Calu3 (cell line): ENCODE measurements at places on chromosomes 5 and 9. TPM values are rescaled to one million over a fixed set of nuclear protein-coding genes. Genes with fewer than 3 reads are reported as not detected.

GRCh38 chr5:143698574-143698973 lies 113.4 kb upstream of the HMHB1 start:
- no peaks in the 10 kb centered on the region for H3K36me3 ChIP-seq
- H3K4me1 ChIP-seq, result no peaks in the 10 kb centered on the region
- DNase-seq, result no peak
- H3K27me3 ChIP-seq, result no peaks in the 10 kb centered on the region

DNA sequence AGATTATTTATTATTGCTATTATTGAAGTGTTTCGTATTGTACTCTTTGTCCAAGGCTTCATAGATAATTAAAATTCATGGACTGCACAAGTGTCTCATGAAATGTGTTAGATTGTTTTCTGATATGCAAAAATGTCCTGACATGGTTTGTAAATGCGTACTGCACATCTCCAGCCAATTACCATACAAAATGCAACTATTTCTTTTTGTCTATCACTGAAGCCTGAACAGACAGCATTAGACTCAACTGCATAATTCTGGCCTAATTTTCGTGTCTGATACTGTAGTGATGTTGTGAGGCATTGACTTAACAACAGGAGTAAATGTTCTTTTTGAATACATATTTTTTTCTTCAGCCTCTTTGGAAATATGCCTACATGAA lies 498.2 kb upstream of the CD180 start:
- no peaks in the 10 kb centered on the region for H3K27me3 ChIP-seq
- H3K4me3 ChIP-seq, result no peak overlapping the region
- H3K4me1 ChIP-seq, result no peaks in the 10 kb centered on the region
- no peak overlapping the region for H3K27ac ChIP-seq

GRCh38 chr5:121660142-121660541 lies 191.5 kb upstream of the FTMT start:
- DNase-seq, result no peak
- H3K27me3 ChIP-seq, result no peaks in the 10 kb centered on the region
- no peak overlapping the region for H3K4me3 ChIP-seq
- H3K27ac ChIP-seq, result no peak overlapping the region

GRCh38 chr5:128315671-128316070 lies 222.4 kb downstream of the FBN2 start:
- H3K27ac ChIP-seq, result no peak overlapping the region
- no peaks in the 10 kb centered on the region for H3K27me3 ChIP-seq
- no peaks in the 10 kb centered on the region for H3K4me1 ChIP-seq
- DNase-seq, result no peak
- H3K36me3 ChIP-seq, result no peaks in the 10 kb centered on the region

- H3K27ac ChIP-seq, result no peak overlapping the region
- no peak overlapping the region for H3K4me3 ChIP-seq
- no peaks in the 10 kb centered on the region for H3K27me3 ChIP-seq
- no peaks in the 10 kb centered on the region for H3K36me3 ChIP-seq
- no peaks in the 10 kb centered on the region for H3K4me1 ChIP-seq
- DNase-seq, result peak; percentile 36
Measured at GRCh38 chr5:9544502-9545135, 1.3 kb downstream of the SEMA5A start.

GRCh38 chr5:31901807-31902530 lies 263.0 kb downstream of the PDZD2 start:
- H3K36me3 ChIP-seq, result no peaks in the 10 kb centered on the region
- DNase-seq, result no peak
- H3K27ac ChIP-seq, result no peak overlapping the region
- no peak overlapping the region for H3K4me3 ChIP-seq
- H3K4me1 ChIP-seq, result no peaks in the 10 kb centered on the region

DNA sequence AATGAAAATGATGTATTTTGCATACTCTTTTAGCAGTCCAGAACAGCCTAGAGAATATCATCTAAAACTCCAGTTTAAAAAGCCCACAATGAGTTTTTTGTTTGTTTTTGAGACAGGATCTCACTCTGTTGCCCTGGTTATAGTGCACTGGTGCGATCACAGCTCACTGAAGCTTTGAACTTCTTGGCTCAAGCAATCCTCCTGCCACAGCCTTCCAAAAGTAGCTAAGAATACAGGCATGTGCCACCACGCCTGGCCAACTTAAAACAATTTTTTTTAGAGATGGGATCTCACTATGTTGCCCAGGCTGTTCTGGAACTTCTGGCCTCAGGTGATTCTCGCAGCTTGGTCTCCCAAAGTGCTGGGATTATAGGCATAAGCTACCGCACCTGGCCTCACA lies 175.7 kb downstream of the FBN2 start:
- H3K4me1 ChIP-seq, result no peaks in the 10 kb centered on the region
- no peaks in the 10 kb centered on the region for H3K27me3 ChIP-seq
- H3K4me3 ChIP-seq, result no peak overlapping the region
- no peak for DNase-seq

DNA sequence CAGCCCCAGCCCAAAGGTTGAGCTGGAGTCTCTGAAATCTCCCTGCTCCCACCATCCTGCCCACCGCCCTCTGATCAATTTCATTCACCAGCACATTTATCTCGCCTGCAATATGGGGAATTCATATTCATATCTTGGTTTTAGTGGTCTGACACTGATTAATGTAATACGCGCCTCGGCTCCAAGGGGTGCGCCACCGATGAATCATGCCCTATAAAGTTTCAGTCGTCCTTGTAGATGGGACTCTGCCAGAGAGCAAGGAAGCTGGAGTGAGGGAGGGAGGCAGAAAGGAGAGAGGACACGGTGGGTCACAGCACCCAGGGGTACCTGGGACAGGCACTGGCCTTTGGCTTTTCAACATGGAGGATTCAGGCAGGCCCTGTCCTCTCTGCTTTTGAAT lies 8.9 kb downstream of the IRX1 start:
- DNase-seq, result no peak
- no peaks in the 10 kb centered on the region for H3K27me3 ChIP-seq
- H3K4me3 ChIP-seq, result no peak overlapping the region
- H3K36me3 ChIP-seq, result peaks cover 5% of the 10 kb centered on the region
- no peaks in the 10 kb centered on the region for H3K4me1 ChIP-seq

DNA sequence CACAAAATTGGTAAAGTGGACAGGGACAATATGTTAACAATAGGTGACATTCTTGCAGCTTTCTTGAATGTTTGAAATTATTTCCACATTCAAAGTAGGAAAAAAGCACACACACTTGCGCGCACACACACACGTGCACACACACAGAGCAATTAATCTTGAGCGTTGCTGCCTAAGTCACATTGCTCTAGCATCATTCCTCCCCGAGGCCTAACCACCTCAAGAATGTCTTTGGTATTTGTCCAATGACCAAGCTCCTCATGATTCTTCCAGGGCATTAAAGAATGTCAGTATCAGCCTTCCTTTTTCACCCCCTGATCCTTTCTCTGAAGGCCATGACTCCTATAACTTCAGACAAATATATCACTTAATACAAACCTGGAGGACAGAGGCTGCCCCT lies 198.1 kb downstream of the NPR3 start:
- no peaks in the 10 kb centered on the region for H3K36me3 ChIP-seq
- no peak for DNase-seq
- H3K4me3 ChIP-seq, result no peak overlapping the region
- H3K4me1 ChIP-seq, result no peaks in the 10 kb centered on the region
- H3K27me3 ChIP-seq, result peaks cover 13% of the 10 kb centered on the region

GRCh38 chr9:6893350-6894131 lies 135.8 kb downstream of the KDM4C start:
- DNase-seq, result no peak
- H3K27me3 ChIP-seq, result no peaks in the 10 kb centered on the region
- no peaks in the 10 kb centered on the region for H3K36me3 ChIP-seq
- H3K4me3 ChIP-seq, result no peak overlapping the region
- H3K27ac ChIP-seq, result no peak overlapping the region
- no peaks in the 10 kb centered on the region for H3K4me1 ChIP-seq

DNA sequence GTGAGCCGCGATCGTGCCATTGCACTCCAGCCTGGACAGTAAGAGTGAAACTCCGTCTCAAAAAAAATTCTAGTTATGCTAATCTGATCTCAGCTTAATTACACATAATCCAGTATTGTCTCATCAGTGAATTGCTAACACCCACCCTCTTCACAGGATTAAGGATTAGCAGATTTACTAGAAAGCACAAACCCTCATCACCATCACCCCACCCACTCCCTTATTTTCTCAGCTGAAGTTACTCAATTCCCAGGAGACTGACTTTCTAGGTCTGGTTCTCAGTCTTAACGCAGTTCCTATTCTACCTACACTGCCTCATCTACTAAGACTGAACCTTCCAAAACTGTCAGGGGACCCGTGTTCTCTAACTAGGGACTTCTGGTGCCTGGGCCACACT lies 9.0 kb downstream of the TOR1B start:
- DNase-seq, result no peak
- H3K27me3 ChIP-seq, result no peaks in the 10 kb centered on the region
- H3K27ac ChIP-seq, result no peak overlapping the region

DNA sequence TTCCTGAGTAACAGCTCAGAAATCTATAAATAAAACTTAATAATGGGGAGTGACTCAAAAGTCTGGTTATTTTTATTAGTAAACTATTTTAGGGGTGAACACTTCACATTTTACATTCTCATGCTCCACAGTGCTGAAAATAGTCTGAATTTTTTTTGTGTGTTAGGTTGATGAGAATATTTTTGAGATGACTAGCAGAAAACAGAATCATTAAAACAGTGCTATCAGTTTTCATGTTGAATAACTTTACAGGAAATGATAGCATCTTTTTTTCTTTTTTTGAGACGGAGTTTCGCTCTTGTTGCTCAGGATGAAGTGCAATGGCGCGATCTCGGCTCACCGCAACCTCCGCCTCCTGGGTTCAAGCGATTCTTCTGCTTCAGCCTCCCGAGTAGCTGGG lies 60.3 kb downstream of the TMC1 start:
- H3K27ac ChIP-seq, result no peak overlapping the region
- H3K4me3 ChIP-seq, result no peak overlapping the region
- DNase-seq, result no peak
- peaks cover 18% of the 10 kb centered on the region for H3K36me3 ChIP-seq

- DNase-seq, result no peak
- peaks cover 12% of the 10 kb centered on the region for H3K27me3 ChIP-seq
- H3K36me3 ChIP-seq, result no peaks in the 10 kb centered on the region
- no peak overlapping the region for H3K4me3 ChIP-seq
- H3K27ac ChIP-seq, result no peak overlapping the region
Measured at GRCh38 chr5:73387149-73387591, 61.4 kb downstream of the FOXD1 start.

GRCh38 chr9:126386776-126387175 lies 60.1 kb downstream of the MVB12B start:
- no peaks in the 10 kb centered on the region for H3K4me1 ChIP-seq
- H3K27me3 ChIP-seq, result no peaks in the 10 kb centered on the region
- no peak overlapping the region for H3K4me3 ChIP-seq
- no peak for DNase-seq
- no peaks in the 10 kb centered on the region for H3K36me3 ChIP-seq
- no peak overlapping the region for H3K27ac ChIP-seq

- H3K36me3 ChIP-seq, result peaks cover 4% of the 10 kb centered on the region
- no peak overlapping the region for H3K27ac ChIP-seq
- H3K4me1 ChIP-seq, result peaks cover 46% of the 10 kb centered on the region
- H3K27me3 ChIP-seq, result no peaks in the 10 kb centered on the region
- DNase-seq, result no peak
- H3K4me3 ChIP-seq, result no peak overlapping the region
Measured at GRCh38 chr5:39160576-39161213, 58.7 kb downstream of the FYB1 start.

DNA sequence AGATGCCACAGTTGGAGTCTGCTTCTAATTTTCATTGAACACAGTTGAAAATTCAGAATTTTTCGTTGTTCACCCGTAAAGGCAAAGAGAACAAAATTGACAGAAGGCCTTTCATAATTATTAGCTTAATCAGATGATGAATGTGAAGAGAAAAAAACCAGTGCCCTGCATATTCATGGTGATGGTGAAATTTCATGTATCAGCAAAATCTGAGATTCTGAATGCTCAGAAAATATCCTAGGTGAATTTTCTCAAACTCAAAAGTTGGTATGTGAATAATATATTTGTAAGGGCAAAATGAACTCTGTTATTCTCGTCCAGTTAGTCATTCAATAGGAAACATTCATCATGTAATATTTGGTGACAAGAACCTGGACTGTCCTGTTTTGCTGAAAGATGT lies 135.9 kb upstream of the DHFR start:
- H3K4me3 ChIP-seq, result no peak overlapping the region
- no peaks in the 10 kb centered on the region for H3K36me3 ChIP-seq

Gene AJM1
- total RNA-seq, result 2.9 and 3.2 TPM in 2 replicates

Gene CYLC2
- not detected in 2 replicates for total RNA-seq

Gene ABL1
- 29.6 and 30.0 TPM in 2 replicates for total RNA-seq

Gene IL31RA
- 2.4 and 3.2 TPM in 2 replicates for total RNA-seq

Gene C5orf46
- 0.97 TPM in 1 of 2 replicates, not detected in the other for total RNA-seq

Gene CDH9
- total RNA-seq, result not detected in 2 replicates

Gene CCDC187
- 0.44 and 0.73 TPM in 2 replicates for total RNA-seq

Gene CCNO
- 10.1 and 12.5 TPM in 2 replicates for total RNA-seq

Gene FAM163B
- not detected in 2 replicates for total RNA-seq
